ENCODE measurements at places on chromosomes 7 and 10.
A peak's percentile ranks its signal among the peaks of the same experiment; 100 is the strongest.

DNA sequence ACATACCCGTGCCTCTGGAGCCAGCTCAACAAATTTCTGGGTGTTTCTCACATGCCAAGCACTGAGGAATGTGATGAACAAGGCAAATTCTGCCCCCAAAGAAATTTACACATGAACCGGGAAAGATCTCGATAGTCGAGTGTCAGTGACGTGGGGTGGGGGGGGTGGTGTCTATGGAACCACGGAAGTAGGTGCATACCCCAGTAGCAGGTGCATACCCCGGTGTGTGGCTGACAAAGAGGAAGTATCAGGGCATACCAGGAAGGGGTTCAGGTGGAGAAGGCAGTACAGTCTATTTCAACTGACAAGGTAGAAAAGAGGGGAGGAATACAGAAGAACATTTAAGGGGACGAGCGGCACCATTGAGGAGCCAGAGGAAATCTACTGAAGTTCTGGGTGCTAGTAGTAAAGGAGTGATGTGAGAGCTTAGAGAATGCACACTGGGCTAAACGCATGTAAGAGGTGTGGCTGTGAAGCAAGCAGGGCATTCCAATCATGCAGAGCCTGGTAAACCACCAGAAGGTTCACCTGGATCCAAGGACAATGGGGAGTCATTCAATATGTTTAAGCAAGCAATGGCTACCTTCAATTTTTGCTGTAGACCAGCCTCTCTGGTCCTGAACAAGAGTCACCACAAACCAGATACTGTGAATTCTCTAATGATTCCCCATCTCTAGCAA lies 6.2 kb downstream of the CCDC6 start:
- no peak for DNase-seq

DNA sequence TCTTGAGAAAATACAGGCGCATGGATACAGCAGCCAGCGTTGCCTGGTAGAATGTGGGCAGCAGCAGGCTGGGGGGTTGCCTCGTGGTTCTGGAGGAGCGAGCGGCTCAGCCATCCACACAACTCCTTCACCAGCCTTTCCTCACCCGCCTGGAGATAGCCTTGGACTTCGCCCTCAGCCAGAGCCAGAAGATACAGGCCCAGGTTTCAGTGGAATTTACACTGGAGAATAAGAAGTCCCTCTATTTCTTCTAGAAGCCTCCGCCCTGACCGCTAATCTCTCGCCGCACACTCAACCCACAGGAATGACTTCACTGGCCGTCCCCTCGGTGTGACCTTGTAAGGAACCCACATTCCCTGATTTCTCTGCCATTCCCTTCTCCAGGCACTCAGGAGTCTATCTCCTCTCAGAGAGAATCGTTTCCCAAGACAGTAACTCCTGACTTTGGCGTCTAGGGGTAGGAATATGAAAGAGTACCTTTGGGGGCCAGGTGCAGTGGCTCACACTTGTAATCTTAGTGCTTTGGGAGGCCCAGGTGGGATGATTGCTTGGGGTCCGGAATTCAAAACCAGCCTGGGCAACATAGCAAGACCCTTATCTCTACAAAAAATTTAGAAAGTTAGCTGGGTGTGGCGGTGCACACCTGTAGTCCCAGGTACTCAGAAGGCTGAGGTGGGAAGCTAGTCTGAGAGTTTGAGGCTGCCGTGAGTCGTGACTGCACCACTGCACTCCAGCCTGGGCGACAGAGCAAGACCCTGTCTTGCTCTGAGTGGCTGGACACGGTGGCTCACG lies 52.0 kb upstream of the ECHDC3 start:
- DNase-seq: no peak

DNA sequence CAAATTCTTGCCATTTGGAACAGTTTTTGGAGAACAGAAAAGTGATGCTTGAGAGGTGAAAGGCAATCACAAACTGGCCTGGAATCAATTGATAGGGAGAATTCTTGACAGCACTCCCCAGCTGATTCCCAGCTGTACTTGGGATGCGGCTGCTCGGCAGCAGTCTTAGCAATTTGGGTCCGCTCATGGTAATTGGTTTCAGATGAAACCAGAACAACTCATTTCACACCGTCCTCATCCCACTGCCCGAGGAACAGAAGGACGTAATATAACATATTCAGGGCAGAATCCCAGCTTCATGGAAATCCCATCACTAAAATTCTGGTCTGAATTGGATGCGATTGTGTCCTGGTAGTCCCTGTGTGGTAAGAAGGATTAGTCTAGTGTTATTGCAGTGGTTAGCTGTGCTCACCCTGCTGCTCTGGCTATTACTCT lies 223.3 kb upstream of the FERD3L start:
- no peak for DNase-seq

DNA sequence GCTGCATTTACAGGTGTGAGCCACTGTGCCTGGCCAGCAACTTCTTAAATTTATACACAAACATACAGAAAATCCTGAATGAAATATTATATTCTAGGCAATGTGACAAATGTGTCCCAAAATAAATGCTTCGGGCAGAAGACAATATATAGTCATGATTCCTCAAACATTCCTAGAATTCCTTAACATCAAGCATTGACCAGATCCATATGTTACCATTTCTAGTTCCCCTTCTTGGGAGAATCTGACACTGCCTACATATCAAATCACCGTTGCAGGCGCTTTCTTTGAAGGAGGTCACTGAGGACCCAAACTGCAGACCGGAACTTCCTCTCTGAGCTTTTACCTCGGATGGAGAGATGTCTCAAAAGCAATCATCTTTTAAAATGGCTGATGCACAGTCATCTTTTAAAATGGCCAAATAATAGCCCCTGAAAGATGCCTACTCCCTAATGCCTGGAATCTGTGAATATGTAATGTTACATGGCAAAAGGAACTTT lies 323.5 kb downstream of the PHF14 start:
- no peak for DNase-seq

DNA sequence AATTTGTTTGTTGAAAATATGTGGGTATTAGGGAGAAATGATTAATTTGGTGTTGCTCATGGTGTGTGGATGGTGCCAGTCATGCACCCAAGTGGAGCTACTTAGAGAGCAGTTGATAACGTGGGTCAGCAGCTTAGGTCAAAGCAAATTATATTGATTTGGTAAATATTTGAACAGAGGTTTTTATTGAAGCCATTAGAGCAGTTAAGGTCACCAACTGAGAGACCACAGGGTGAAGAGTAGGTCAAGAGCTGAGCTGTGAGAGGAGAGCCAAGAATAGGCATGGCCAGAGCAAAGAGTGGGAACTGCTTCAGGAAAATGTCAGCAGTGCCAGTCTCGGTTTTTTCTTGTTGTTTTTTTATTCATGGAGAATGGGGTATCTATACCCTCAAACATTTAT lies 97.9 kb downstream of the TMEM168 start:
- DNase-seq: no peak

DNA sequence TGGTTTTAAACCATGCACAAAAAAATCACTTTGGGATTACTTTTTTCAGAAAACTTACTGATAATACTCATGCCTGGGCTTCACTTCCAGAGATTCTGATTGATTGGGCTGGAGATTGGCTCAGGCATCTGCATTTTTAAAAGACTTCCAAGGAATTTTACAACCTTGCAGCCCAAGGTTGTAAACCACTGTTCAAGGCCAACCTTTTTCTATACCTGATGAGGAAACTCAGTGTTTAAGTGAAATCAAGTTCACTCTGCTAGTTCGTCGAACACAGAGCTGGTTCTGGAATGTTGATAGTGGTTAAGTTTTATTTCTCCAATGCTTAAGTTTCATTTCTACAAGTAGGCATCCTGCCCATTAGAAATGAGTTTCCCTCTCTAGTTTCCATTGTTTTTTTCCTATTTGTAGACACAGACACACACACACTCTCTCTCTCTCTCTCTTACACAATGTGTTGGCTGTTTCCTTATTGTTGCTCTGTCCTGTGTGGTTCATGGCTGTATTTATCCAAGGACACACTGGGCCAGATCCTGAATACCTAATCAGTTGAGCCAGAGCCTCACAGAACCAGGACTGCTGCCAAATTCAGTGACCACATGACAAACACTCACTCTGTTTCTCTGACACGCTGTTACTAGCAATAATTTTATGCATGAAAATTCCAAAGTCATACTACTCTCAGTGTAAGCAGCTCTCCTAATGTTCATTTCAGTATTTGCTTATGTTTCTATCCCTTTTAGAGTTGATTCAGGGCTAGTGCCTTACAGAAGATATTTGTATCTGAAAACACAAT lies 3.7 kb upstream of the IFIT1B start:
- DNase-seq: peak; percentile 96

GRCh38 chr10:2899246-2899951 lies 167.9 kb upstream of the PFKP start:
- DNase-seq: no peak

DNA sequence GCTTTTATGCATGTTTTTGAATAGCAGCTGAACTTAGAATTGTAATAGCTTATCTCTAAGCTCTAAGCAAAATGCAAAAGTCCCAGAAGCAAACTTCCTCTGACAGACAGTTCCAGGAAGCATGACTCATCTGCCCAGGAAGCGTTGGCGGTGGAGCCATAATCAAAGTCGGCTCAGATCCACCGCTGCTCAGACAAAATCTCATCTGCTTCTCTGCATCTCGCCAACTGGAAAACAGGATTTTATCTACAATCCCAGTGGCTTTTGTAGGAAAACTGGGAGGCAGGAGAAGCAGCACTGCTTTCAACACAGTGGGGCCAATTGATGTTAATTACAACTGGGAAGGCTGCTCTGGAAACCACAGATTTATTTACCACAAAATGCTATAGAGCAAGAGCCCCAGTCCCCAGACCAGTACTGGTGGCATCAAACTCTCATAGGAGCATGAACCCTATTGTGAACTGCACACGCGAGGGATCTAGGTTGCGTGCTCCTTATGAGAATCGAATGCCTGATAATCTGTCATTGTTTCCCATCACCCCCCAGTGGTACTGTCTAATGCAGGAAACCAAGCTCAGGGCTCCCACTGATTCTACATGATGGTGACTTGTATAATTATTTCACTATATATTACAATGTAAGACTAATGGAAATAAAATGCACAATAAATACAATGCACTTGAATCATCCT lies 99.9 kb downstream of the CUBN start:
- DNase-seq: peak; percentile 67

- DNase-seq: no peak
Measured at GRCh38 chr7:45708046-45708950, 134.1 kb downstream of the ADCY1 start.

- DNase-seq: peak; percentile 71
Measured at GRCh38 chr7:80499350-80499953, 12.4 kb downstream of the GNAT3 start.

DNA sequence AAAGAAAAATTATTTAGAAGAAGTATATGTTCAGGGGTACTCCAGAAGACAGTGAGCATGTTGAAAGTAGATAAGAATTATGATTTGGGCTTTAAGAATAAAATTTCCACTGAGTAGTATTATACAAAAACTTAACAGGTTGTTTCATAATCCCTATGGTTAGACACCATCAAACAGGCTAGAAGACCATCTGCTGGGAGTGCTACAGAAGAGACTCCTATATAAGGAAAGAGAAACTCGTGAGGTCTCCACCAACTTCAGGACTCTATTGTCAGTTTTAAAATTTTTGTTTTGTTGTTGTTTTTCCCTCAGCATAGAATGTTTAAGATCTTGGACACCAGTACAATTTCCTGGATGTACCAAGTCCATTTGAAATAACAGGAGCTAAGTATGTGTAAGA lies 13.1 kb downstream of the DNAJC1 start:
- no peak for DNase-seq

- DNase-seq: no peak
Measured at GRCh38 chr7:24503506-24503905, 69.7 kb upstream of the PALS2 start.

- DNase-seq: no peak
Measured at GRCh38 chr7:116912269-116912909, 40.9 kb upstream of the ST7 start.

DNA sequence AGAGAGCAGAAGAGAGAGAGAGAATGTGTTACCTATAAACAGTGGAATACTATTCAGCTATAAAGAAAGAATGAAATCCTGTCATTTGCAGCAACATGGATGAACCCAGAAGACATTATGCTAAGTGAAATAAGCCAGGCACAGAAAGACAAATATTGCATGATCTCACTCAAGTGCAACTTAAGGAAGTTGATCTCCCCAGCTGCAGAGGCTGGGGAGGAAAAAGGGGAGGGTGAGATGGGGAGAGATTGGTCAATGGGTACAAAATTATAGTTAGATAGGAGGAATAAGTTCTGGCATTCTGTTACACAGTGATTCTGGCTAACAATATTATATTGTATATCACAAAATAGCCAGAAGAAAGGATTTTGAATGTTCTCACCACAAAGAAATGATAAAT lies 11.2 kb upstream of the JAZF1 start:
- DNase-seq: no peak

- DNase-seq: no peak
Measured at GRCh38 chr7:46175221-46175620, 254.1 kb upstream of the IGFBP3 start.

- DNase-seq: no peak
Measured at GRCh38 chr10:11593612-11594011, 17.8 kb downstream of the USP6NL start.

Measured in astrocyte of the cerebellum (primary cell).